ENCODE measurements at places on chromosomes 3 and 15. TPM values are rescaled to one million over a fixed set of nuclear protein-coding genes. Genes with fewer than 3 reads are reported as not detected.

Gene SPATA12
- total RNA-seq, result not detected

Gene ENTPD3
- total RNA-seq, result 3.0 TPM

Gene EFCAB12
- total RNA-seq, result under 0.01 TPM

Gene TEX55
- total RNA-seq, result not detected

Gene PLAAT1
- total RNA-seq, result 11.3 TPM

Gene GRK7
- 0.25 TPM for total RNA-seq

Gene KCNAB1
- total RNA-seq, result 19.9 TPM

Gene FBXL22
- 0.74 TPM for total RNA-seq

Gene RASGRP1
- total RNA-seq, result 12.5 TPM

Gene SLC35G2
- total RNA-seq, result 9.3 TPM

Gene IGSF11
- total RNA-seq, result 8.9 TPM

Gene SNX1
- 26.8 TPM for total RNA-seq
